Fibroblast of skin of right quadriceps (primary cell): ENCODE measurements at places on chromosomes 12 and 14.

GRCh38 chr12:43290836-43291235 lies 261.2 kb downstream of the ADAMTS20 start:
- no peak for DNase-seq

DNA sequence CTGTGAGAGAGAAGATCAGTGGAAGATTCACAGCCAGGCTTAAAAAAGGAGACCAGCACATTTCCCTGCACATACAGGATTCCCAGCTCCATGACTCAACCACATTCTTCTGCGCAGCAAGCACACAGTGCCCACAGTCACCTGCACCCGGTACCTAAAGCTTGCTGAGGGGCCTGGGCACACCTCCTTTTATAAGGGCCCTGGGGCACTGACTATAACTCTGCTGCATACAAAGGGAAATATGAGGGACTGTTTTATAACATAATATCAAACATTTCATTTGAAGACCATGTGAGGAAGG lies 322.9 kb downstream of the DAD1 start:
- DNase-seq = no peak

- no peak for DNase-seq
These were observed 73.2 kb downstream of the SUSD6 start for GRCh38 chr14:69684461-69685217.

GRCh38 chr12:220946-221550 lies 7.1 kb upstream of the SLC6A12 start:
- no peak for DNase-seq

DNA sequence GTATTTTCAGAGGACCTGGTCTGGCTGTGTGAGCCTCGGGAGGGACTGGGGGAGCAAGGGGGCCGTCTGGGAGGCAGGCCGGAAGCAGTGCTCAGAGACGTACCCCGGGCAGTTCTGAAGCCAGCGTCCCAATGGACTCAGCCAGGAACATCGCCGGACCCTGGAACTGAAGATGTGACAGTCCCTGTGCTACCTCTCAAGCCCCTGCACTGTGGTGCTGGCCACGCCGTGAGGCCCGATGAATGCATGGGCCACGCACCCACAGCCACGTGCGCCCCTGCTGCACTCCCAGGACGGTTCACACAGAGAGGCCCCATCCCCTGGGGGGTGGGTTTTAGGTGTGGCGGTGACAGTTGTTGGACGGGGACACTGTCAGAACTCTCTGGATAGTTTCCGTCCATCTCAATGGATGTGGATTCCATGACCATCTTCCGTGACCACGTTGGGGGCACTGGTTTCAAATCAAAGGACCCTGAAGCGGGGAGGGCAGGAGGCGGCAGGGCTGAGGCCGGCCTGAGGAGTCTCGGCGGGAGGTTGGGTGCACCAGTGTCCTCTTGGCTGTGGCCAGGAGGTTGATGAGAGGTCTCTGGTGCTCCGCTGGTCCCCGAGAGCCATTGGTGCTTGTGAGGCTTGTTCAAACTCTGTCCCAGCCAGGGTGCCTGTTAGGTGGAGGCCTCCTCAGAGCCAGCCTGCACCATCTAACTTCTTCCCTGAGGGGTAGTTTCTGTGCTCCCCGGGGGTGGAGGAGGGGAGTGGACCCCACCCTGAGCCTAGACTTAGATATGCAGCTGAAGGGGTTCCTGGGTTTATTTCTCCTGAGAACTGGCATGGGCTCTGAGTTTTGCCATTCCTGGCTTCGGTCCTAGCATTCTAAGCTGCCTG lies 36.3 kb upstream of the TSPAN9 start:
- DNase-seq = no peak

DNA sequence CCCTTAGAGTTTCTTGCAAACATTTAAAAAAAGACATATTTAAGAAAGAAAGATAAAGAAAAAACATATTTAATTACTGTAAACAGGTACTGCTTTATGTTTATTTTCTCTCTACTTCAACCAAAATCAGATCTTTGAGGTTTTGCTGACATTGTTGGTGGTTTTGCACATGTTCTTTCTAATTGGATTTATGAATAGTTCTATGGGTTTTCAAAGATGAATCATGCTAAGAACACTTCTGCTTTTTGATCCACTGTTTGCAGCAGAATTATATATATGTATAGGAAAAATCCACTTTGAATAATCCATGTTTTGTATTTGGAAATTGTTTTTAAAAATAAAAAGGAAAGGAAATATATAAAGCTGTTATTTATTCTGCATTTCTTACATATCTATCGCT lies 78.4 kb downstream of the FRMD6 start:
- DNase-seq = no peak

- DNase-seq = no peak
These were observed 4.2 kb upstream of the SP7 start for GRCh38 chr12:53340398-53340797.

DNA sequence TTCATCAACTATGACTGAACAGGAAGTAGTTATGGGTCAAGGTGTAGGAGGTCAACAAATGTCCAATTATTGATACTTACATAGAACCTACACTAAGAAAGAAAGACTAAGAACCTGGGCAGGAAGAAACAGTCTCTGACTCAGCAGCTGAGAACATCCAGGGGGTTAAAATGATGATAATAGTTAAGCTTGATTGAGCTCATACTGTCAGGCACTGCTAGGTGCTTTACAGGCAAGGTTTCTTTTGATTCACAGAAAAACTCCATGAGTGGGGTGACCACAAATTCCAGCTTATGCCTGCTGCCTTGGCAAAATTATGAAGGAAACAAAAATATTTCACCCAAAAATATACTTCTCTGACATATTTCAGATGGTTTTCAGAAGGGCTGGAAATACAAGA lies 75.0 kb downstream of the ACADS start:
- DNase-seq = no peak

DNA sequence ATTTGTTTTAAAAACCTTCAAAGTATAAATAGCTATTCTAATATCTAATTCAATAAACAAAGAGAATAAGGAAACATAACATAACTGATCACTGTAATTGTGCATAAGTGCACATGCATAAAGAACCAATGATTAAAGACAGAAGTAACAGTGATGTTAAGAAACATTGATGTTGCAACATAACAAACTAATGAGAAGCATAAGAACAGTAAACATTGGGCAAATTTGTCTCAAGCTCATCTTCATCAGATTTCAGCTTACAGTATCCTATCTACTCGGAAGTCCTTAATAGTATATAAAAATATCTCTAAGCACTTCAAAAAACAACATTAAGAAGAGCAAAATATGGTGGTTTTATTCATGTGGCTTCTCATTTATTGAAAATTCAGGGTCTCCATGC lies 97.6 kb downstream of the GARIN6 start:
- no peak for DNase-seq

GRCh38 chr14:27391331-27391730 lies 793.5 kb upstream of the NOVA1 start:
- peak; percentile 76 for DNase-seq

- no peak for DNase-seq
These were observed 604.5 kb downstream of the VRK1 start for GRCh38 chr14:97401714-97402113.

GRCh38 chr12:132167611-132168310 lies 23.5 kb downstream of the NOC4L start:
- no peak for DNase-seq

- no peak for DNase-seq
These were observed 102.3 kb downstream of the ALG10 start for GRCh38 chr12:34124608-34125007.

- DNase-seq = no peak
These were observed 8.9 kb upstream of the RNF212B start for GRCh38 chr14:23228812-23229211.
